ENCODE measurements at places on chromosomes 16 and 17.

GRCh38 chr17:63931981-63932561 is at the start of gene CD79B:
Gene CD79B, minus strand, starts transcription at chr17:63932331. Its CDS starts 70 bp downstream, at chr17:63932261.
- DNase-seq = no peak

DNA sequence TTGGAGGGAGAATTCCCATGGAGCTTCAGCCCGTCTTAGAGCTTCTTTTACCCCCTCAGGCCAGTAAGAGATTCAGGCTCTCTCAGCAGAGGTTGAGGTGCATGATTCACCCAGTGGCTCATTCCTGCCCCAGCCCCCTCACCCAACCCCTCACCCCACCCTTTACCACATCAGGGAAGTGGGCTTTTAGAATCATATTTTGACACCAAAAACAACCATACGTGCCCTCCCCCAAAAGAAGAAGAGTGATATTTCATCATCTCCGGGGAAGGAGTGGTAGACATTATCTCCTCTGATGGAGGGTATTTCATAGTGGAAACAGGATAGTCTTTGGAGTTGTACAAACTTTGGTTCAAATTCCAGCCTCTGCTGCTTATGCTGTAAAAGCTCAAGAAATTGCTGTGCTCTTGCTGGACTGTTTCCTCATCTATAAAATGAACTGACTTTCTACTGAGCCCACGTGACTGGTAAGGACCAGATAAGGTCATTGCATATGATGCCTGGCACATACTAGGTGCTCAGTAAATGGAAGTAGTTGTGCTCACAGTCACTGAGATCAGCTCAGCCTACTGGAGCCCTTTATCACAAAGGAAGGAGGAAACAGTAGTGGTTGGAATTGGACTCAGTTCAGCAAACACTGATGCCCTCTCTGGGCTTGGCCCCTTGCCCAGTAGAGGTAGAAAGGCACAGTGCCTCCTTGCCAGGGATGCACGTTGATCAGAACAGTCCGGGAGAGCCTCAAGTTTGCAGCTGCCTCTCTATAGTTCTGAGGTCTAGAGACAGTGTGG is 18.3 kb upstream of the CCL5 start:
- DNase-seq = no peak

- DNase-seq = no peak
Observed at GRCh38 chr16:81688182-81688581, 90.9 kb upstream of the PLCG2 start.

DNA sequence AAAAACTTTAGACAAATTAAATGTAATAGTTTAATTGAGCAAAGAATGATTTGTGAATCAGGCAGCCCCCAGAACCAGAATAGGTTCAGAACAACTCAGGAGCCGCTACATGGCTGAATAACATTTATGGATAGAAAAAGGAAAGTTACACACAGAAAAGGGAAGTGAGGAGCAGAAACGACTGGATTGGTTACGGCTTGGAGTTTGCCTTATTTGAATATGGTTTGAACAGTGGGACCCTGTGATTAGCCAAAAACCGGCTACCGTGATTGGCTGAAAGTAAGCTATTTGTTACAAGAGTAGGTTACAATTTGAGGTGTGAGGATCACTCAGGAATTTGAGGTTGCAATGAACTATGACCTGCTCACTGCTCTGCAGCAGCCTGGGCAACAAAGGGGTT is 1139.8 kb downstream of the CDH11 start:
- no peak for DNase-seq

DNA sequence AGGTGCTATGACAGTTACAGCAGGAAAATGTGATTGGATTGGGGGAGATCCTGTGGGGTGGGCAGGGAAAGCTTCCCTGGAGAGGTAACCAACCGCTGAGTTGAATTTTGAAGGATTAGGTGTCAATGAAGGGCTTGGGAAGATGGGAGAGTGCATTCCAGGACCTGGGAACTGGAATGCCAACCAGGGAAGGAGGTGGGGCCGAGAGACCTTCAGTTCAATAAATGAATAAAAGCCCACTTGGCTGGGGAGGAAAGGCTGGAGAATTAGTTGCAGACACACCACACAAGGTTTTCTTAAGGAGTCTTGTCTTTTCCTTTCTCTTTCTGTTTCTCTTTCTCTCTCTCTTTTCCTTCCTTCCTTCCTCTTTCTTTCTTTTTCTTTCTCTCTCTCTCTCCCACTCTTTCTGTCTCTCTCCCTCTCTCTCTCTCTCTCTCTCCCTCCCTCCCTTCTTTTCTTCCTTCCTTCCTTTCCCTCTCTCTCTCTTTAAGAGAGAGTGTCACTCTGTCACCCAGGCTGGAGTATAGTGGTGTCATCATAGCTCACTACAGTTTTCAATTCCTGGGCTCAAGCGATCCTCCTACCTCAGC is 3.3 kb downstream of the USP43 start:
- no peak for DNase-seq

DNA sequence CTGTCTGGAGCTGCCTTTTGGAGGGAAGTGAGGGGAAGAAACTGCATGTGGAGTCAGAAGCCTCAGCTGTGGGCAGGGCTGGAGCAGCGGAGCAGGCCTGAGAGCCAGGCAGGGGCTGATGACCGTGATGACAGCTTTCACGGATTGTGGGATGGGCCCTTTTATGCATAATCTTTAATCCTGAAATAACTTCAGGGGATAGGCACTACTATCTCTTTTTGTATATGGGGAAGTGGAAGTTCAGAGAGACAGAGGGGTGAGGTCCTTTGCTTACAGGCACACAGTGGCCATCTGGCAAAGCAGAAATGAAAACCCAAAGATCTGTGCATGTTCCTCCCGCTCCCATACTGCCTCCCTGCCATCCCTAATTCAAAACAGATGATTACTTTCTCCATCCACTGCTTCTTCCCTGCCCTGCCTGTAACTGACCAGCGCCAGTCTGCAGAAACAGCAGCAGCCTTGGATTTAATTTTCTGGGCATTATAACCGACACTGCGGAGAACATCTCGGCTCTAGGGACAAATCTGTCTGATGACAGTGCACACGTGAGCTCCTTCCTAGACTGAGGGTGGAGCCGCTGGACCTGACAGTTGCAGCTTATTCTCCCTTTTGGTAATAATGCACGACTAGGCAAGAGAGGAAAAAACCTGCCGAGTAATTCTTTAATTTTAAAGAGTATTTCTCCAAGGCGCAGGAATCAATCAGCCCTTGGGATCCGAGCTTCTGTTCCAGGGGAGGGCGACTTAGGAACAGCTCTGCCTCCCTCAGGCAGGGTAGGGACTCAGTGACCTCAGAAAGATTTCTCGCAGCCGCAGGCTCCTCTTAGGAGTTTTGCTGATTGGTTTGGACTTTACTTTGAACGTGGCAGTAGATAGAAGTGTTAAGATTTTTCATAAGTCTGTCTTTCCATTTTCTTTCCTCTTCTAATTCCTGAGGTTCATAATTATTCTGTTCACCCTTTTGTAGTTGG is 95.4 kb downstream of the UTP18 start:
- peak; percentile 30 for DNase-seq
